Fibroblast of skin of abdomen (primary cell): ENCODE measurements at places on chromosomes 5 and 9.
A peak's percentile ranks its signal among the peaks of the same experiment; 100 is the strongest.

GRCh38 chr5:34534523-34535103, 121.5 kb upstream of the RAI14 start:
- peak; percentile 96 for DNase-seq

GRCh38 chr5:149317281-149318048, 27.8 kb upstream of the GRPEL2 start:
- peak; percentile 56 for DNase-seq

GRCh38 chr9:3124001-3124400, 280.1 kb upstream of the PUM3 start:
- no peak for DNase-seq

- DNase-seq, result peak; percentile 87
These were observed 140.3 kb upstream of the RASA1 start for GRCh38 chr5:87127426-87127825.

GRCh38 chr5:37664551-37664950, 175.3 kb downstream of the GDNF start:
- no peak for DNase-seq

DNA sequence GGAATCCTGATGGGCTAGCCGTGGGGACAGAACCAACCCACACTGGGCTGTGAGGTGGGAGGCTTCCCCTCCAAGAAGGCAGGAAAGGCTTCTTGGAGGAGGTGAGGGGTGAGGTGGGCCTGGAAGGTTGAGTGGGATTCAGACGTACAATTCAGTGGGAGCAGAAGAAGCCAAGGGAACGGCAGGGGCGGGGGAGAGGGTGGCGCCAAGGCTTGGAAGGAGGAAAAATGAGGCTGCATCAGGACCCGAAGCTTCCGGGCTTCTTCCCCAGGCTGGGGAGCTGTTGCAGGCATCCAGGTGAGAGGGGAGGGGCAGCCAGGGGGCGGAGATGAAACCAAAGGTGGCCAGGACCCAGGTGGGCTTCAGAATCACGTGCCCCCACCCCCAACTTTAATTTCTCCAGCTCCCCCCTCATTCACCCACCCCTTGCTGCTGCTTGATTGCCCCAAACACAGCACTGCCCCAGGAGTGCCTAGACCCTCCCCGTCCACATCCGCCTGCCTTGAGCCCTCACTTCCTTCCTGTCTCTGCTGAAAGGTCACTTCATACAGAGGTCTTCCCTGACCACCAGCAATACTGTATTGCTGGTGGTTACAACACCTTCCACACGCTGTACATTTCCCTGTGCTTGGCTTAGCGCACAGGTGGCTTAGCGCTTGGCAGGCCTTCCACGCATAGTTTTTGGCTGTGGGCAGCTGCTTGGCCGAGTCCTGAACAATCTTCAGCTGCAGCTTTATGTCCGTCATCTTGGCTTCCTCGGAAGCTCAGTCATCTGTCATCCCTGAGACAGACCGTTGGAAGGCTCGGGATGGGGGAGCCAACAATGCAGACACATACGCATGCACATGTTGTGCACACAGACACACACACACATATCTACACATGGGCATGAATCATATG, 193.5 kb downstream of the RGS3 start:
- DNase-seq, result no peak

GRCh38 chr9:94985649-94986048, 259.1 kb downstream of the AOPEP start:
- no peak for DNase-seq

DNA sequence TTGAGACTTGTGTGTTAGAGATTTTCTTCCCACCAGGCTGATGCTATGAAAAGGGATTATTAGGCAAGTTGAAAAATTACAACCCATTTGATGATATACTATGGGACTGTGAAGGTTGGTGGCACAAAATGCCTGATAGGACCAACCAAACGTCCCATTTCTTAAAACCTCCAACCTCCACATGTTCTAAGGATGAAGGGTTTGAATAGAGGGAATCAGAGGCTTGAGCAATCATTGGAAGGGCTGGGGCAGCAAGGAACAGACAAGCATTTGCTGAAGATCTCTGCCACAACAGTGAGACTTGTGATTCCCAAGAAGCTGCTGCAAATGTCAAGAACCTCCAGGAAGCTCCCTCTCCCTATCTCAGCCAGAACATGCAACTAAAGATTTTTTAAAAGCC, 283.1 kb downstream of the ELAVL2 start:
- no peak for DNase-seq

DNA sequence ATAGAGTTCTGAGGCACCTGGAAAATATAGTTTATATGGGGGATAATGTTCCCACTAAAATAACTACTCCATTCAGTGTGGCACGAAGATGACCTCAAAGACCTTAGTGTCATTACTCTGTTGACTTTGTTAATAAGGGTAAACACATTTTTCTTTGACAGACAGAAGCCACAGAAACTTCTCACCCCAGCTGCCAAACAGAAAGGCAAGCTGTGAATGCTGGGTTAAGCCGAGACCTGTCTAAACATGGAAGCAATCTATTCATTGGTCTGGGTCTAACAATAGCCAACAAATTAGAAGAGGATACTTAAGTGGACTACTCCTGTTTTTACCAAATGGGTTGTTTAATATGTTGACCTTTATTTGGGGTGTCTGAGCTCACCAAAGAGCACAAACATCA, 171.4 kb downstream of the TLE1 start:
- DNase-seq, result no peak

DNA sequence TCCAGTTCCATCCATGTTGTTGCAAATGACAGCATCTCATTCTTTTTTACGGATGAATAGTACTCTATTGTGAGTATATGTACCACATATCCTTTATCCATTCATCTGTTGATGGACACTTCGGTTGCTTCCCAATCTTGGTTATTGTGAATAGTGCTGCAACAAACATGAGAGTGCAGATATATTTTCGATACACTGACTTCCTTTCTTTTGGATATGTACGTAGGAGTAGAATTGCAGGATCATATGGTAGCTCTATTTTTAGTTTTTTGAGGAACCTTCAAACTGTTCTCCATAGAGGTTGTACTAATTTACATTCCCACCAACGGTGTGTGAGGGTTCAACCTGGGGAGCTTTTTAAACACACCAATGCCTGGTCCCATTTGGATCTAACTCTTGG, 22.3 kb downstream of the GALNT12 start:
- DNase-seq, result no peak
